ENCODE measurements at places on chromosomes 12 and 14.

DNA sequence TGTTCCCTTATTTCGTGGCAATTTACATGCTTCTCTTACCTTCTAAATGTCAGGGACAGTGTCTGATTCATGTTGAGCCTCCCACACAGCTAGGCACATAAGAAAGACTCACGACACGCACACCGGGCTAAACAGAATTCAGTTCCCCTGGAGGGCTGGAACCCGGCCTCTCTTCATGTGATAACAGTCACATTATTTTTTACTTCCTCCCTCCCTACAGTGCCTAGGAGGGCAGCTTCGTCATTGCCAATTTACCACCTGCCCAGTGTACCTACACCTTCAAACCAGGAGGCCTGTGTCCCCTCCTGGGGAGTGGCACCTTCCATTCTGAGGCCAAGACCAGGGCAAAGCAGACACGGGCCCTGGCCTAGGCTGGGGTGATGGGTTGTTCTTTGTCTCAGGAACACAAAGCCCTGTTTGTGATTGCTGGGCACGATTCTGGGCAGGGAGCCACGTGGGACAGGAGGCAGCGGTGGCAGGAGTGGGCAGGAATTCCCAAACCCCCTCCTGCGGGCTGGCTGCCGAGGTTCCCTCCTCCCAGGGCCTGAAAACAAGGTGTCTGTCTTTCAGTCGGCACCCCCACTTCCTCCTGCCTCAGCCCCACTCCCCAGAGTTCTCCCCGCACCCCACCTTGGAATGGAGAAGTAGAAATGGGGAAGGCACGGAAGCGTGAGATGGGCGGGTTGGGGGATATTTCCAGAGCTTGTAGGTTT is 6.8 kb upstream of the RASAL1 start:
- DNase-seq, result no peak

DNA sequence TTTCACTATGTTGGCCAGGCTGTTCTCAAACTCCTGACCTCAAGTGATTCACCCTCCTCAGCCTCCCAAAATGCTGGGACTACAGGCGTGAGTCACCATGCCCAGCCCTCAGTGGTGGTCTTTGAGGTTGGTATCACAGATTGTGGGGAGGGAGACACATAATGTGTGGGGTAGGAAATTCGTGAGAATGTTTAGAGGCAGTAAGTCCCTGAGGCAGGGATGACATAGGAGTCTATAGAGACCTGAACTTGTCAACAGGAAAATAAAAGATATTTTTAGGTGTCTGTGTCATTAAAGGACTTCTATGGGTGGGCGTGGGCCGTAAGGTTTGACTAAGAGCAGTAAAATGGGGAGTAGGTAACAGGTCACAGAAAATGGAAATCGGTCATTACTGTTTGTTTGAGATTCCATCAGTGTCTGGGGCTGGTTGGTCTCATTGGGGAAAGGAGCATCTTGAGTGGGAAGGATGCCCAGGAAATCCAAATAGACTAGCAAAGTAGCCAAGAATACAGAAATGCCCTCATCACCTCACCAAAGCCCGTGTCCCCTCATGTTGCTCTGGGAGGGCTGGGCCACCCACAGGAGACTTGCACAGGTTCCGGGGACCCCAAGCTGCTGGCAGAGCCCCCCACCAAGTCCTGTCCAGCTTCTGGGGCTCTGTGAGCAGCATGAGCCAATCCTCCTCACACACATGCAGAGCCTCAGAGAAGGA is 63.6 kb upstream of the BCL2L14 start:
- no peak for DNase-seq

DNA sequence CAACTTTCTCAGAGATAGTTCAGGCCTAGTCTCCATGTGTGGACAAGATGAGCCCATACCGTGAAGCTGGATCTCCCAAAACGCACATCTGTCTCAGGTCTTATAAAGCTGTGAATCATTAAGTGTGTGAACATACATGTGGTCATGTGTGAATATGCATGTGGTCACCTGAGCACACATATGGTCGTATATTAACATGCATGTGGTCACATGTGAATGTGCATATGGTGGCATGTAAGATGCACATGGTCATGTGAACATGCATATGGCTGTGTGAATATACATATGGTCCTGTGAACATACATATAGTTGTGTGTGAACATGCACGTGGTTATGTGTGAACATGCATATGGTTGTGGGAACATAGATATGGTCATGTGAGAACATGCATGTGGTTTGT is 172.5 kb upstream of the PZP start:
- no peak for DNase-seq

GRCh38 chr14:87000081-87000480 is 992.9 kb downstream of the GALC start:
- DNase-seq, result no peak

DNA sequence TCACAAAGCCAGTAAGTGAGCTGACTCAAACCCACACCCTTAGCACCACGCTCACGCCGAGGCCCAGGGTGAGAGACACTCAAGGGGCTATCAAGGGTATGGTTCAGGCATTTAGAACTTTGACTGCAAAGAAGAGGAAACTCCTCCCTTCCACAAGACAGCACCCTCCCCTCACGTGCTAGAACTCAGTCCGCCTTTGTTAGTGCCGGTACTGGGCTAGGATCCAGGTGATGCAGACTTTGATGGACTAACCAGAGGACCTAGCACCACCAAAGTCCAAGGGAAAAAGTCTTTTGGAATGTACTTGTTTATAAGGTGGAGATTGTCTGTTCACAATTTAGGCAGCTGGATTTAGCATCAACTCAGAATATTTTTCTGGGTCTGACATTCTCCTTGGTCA is 33.7 kb downstream of the VWF start:
- no peak for DNase-seq

GRCh38 chr12:57579677-57580465 is 11.1 kb upstream of the PIP4K2C start:
- DNase-seq, result peak; percentile 27

DNA sequence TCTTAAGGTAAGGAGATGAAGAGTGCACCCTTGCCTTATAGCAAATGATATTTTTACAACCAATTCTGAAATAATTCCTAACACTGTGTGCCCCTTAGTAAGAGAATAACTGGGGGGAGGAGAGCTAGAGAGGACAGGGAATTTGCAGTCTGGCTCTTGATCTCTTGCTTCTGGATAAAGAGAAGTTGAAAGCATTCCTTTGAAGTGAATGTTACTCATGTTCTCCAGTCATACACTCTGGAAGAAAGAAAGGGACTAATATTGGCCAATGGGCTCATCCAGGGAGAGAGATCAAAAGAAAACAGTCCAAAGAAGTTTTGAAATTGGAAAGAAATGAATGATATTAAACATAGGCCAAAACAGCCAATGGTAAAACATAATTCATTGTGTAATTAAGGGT is 25.3 kb downstream of the C12orf75 start:
- DNase-seq, result no peak

GRCh38 chr12:113071135-113072112 is 14.9 kb downstream of the DTX1 start:
- no peak for DNase-seq

Data from Caco-2 (cell line).